ENCODE measurements at places on chromosomes 3 and 15.

DNA sequence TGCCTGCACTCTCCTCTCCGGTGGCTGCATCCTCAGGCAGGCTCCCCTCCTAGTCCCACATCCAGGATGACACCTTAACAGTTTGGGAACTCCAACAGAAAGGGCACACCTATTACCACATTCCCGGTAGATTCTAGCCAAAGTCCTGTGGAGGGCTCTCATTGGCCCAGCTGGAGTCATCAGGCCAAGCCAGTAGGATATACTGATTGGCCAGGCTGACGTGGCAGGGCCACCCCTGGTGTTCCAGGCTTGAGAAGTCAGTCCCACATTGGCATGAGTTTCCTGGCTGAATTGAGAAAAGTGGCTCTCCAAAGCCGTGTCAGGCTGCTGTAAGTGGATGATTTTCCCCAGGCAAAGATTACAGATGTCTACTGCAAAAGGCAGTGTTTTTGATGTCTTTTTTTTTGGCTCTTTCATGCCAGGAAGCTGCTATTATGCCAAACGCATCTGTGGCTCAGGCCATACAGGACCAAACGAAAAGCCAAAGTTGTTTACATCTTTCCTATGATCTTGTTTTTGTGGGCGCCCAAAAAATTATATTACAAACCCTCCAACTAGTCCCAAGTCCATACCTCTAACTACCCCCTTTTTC is 6.6 kb upstream of the BLM start:
- DNase-seq: no peak

DNA sequence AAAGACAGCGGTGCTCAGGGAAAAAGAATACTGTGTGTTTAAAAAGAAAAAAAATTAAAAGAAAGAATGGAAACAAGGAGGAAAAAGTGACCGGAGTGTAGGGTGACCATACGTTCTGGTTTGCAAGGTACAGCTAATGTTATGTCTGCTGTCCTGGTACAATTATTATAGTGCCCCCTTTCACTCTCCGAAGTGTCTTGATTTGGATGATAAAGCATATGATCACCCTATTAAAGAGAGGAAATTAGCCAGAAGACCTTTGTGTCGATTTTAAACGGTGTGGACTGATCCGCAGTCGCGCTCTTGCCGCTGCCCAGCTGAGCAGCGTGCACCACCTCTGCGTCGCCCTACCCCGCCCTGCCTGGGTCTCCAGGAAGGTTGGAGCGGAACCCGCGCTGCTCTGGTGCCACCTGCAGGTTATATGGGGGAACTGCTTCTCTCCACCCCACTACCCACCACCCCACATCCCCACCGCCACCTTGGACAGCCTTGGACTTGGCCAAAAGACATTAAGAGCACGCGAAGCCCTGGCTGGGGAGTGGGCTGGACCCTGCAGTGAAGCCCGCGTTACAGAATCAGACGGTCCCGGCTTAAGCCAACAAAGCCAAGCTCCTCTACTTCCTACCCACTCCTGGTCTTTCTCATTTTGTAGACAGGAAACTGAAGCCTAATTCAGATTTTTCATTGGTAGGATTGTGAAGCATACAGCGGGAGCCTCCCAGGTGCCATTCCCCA is 41.2 kb upstream of the UBE2Q2 start:
- peak; percentile 90 for DNase-seq

DNA sequence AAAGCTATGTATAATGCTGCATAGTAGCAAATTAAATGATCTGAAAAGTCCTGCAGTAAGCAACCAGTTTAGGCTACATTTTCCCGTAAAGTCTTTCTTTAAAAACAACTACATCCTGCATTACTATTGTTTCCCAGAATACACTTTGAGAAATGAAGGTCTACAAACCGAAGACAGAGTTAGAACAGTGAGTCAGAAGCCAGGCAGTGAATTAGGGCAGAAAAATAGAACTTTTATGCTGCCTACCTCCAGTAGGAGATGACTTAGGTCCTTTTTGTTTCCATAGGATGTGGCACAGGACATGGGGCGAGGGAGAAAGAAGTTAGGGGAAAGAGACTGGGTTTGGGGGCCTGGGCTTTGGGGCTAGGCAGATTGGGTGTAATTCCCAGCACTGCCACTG is 127.3 kb downstream of the PPM1L start:
- DNase-seq: no peak

- DNase-seq: no peak
Observed at GRCh38 chr15:89136818-89137772, 48.8 kb downstream of the ABHD2 start.

GRCh38 chr3:43549626-43550290 is 72.1 kb downstream of the ANO10 start:
- DNase-seq: no peak

DNA sequence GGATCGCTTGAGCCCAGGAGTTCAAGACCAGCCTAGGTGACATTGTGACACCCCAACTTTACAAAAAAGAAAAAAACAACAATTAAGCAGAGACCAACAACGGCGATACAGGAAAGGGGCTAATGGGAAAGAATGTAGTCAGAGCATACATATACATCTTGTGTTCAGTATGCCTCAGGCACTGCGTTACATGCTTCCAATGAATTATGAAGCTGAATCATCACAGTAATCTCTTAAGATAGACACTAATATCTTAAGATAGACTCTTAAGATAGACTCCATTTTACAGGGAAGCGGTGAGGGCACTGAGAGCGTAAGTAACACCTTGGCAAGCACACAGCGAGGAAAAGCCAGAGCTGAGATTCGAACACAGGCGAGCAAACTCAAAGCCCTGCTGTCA is 6.1 kb upstream of the LDHAL6B start:
- no peak for DNase-seq

GRCh38 chr15:66573348-66573718 is 7.5 kb upstream of the LCTL start:
- no peak for DNase-seq

DNA sequence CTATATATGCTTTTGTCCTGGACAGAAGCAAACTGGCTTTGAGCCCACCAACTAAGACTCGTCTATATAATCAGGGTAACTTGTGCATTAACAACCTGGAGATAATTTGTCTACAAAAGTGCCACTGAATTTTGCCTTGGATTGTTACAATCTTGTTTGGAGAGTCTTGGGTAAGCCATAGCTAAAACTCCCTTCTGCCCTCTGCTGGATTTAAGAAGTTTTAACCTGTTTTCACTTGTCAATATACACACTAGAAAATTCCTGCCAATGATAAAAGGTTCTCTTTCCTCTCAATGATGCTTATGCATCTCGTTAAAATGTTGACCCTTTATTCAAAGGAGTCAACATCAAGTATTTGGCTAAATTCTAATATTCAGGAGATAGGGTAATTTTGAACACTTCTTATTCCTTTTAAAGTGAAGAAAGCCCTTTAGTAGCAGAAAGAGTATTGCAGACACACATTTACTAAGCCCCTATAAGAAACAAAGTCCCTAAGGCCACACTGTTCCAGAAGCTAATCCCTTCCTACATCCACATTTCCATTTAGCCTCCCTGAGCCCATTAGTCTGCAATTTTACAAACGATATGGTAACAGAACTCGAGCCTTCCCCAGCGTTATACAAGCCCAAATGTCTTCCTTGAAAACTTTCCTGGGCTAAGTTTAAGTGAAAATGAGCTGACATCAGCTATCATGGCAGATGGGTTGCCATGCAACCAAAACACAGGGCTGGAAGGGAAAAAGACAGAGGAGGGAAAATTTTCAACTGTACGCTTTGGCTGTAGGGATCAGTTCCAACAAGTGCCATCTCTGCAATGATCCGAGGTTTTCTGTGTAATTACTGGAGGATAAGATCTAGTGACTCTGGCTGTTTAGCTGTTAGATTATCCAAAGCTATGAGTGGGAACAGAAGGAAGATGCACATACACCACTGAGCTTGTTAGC is 75.9 kb upstream of the FGF12 start:
- no peak for DNase-seq

DNA sequence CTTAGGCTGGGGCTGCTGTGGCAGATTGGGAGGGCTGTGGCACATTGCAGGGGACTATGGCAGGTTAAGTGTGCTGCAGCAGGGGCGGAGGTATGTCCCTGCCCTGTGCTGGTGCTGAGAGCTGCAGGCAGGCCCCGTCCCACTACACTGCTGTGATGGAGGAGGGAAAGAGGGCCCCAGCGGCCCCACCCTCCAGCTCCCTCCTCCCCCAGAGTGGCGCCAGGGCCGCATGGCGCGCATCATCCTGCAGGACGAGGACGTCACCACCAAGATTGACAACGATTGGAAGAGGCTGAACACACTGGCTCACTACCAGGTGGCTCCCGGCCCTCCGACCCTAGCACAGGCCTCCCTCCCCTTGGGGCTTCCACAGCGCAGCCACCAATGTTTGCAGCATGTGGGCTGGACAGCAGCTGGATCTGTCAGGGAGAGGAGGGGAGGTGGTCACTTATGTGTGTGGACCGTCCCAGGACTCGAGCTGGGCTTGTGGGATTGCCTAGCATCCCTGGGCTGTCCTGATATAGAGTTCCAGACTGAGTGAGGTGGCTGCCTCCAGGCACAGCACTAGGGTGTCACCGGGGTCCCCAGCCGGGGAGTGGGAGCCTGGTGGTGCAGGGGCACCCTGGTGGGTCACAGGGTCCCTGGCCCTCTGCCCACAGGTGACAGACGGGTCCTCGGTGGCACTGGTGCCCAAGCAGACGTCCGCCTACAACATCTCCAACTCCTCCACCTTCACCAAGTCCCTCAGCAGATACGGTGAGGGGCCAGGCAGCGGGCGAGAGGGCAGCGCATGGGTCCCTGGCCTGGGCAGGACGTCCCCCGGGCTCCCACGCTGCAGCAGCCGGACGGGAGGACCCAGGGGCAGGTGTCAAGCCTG is 46.1 kb downstream of the PLXNA1 start:
- DNase-seq: no peak

DNA sequence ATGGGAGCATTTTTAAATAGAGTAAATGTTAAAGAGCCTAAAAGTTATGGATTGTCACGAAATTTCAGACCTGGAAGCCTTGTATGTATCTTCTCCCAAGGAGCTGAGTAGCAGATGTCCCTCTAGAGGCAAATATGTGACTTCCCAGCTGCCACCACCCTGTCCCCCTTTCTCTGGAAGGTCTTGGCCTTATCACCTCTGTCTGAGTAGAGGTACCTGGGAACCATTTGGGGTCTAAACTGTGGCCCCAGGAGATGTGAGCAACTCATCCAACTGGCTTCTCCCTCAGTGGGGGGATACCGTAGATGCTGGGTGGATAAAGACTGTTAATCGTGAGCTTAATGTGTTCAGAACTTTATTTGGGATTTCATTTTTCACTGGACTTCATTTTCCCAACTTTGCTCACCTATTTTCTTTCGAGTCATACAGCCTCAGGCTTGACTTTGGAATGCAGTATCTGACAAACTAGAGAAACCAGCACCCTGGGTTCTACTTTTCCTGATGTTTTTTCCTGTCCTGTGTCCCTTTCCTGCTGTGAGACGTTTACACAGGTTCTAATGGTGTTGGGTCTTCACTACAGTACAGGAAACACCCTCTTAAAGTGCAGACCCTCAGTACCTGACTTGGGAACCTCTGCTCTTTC is 53.3 kb upstream of the CCR4 start:
- DNase-seq: no peak

DNA sequence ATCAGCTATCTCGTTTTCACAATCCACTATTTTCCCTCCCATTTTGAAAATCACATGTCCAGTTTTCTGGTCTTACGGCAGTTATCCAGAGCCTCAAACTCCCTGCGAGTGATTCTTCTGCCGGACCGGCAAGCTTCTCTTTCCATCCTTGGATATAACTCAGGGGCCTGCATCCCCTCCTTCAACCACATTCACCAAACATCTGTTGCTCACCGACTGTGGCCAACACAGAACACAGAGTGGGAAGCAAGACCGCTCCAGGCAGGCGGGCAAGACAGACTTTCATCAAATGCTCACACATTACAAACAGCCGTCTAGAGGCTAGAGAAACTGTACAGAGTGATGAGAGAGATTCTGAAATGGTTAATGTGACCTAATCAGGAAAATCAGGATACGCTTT is 7.6 kb upstream of the SLC12A8 start:
- no peak for DNase-seq

GRCh38 chr3:187012609-187013051 is 82.3 kb downstream of the ST6GAL1 start:
- DNase-seq: peak; percentile 61

GRCh38 chr3:45776611-45777010 is 19.7 kb downstream of the SLC6A20 start:
- no peak for DNase-seq

DNA sequence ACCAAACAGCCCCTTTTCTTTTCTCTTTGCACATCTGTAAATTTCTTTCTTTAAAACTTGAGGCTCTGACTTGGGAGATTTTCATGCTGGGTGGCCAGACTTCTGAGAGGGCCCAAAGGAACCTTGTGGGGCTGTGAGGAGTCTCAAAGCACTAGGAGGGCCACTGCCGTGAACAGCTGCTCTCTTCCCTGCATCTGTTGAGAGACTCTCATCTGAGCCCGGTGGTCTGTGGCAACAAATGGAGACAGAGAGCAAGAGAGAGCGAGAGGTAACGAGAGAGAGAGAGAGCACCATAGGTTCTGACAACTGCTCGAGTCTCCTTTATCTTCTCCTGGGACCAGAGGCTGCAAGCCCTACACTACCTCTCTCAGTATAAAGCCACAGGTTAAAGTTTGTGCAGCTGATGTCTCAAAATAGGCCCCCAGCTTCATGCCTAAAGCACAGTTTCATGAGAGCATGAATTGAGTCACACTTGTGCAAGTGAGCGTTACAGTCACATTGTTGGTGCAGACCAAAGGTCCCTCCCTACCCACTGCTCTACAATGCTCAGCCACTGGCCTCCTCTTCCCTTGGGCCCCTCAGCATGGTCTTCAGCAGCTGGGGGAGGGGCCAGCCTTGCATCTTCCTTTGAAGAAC is 60.7 kb downstream of the ZNF621 start:
- DNase-seq: no peak

DNA sequence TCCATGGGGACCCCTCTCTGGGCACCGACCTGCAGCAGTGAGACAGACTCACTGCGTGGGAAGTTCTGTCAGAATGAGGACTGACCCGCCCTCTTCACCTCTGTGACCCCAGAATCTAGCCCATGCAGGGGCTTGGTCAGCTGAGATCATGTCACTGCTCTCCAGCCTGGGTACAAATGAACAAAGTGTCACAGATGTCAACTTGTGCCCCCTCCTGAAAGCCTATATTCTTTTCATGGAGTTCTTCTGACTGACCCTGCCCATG is 210.8 kb downstream of the XXYLT1 start:
- DNase-seq: no peak

GRCh38 chr15:89370120-89370977 is 35.7 kb upstream of the POLG start:
- DNase-seq: no peak

DNA sequence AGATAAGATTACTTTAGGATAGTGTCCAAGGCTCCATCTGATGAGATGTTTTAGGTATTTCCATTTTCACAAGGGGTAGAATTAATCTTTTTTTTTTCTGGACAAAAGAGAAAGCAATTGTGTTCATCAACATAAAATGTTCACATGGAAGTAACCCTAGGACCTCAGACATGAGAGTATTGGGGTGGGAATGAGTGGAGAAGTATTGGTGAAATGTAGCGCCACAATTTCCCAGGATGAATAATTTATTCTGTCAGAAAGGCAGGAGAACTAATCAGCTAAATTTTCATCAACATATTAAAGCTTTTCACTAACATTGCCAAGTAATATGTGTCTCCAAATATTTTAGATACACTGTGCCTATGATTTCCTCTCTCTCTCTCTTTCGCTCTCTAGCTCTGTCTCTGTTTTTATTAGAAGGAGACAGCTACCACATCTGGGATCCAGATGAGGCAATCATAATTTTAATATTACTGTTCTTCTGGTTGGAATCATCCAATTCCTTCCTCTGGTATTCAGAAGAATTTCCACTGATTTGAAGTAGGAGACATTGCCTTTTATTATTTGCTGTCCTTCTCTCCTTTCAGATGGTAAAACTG is 21.6 kb upstream of the ZNF280D start:
- no peak for DNase-seq
